Hepatic stellate cell (primary cell): ENCODE measurements at places on chromosomes 11 and 22.

DNA sequence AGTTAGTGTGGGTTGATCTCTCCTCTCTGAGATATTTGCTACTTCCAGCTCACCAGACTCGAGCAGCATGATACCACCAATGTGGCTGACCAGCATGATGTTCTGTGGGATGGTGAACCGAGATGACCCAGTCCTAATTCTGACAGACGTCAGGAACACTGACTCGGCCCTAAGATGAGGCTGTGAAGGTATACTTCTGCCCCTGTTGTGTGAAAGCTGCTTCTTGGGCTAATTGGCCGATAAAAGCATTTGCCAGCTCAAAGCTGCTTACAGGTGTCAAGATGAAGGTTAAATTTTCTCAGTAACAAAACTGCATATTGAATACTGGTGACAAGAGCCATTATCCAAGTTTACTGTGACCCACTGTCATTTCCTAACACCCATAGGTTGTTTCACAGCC lies 151.4 kb downstream of the BRD1 start:
- DNase-seq: no peak

DNA sequence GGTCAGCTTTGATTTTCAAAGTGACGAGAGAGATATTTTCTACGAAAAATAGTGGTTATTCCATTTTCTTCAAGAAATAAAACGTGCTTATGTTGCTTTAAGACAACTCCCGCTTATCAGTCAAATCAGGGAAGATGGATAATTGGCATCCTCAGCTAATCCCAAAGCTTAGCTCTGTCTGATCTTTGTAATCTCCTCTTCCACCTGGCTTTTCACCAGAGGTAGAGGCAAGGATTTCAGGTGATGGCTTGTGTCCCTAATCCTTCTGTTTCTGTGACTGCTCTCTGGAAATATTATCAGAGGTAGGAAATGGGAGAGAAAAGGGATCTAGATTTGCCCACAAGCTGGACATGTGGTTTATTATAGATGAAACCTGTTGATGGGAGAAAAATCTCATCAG lies 78.9 kb downstream of the DBX1 start:
- DNase-seq: no peak

DNA sequence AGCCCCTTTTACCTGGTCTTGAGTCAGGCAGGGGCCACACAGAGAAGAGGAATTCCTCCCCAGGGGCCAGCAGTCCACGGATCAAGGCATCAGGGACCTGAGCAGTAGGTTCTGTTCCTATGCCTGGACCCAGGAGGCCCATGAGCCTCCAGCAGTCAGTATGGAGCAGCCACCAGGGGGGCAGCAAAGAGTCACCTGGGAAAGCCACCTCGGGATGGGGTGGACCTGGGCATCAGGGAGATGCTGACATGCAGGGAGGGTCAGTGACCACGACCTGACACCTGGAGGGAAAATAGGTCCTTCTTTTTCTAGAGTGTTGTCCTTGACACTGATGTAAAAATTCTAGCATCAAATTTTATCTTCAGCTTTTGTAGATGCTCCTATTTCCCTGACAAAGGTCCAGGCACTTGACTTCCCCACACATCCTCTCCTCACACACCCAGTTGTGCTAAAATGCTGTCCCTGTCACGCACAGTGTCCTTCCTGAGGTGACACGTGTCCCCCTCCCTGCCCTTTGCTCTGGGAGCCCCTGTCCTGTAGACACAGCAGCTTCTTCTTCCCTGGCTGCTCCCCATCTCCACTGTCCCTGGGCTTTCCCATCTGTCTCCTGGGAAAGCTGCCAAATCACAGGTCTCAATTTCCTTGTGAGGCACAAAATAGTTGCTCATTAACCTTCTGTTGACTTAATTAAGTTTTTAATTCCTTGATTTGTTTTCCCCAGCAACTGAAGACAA lies 70.0 kb upstream of the IGLL5 start:
- no peak for DNase-seq

- no peak for DNase-seq
Measured at GRCh38 chr11:76564364-76564763, 106.2 kb downstream of the LRRC32 start.

DNA sequence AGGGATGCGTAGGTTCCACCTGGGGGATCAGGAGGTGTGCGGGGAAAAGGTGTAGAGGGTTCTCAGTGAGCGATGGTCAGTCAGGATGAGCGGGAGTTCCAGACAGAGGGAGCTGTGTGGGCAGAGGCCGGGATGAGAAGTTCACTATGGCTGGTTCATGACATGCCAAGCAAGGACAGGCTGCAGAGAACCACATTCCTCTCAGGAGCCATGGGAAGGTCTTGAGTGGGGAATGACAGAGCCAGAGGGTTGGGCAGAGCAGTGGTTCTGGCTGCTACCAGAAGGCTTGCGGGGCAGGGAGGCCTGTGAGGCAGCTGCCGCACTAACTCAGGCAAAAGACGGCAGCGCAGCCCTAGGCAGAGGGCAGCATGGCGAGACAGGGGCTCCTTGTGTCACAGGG lies 66.1 kb downstream of the SCUBE1 start:
- DNase-seq: no peak
